ENCODE measurements at places on chromosomes 16 and 17.
A peak's percentile ranks its signal among the peaks of the same experiment; 100 is the strongest.

- H3K27ac ChIP-seq: no peak overlapping the region
- no peak for DNase-seq
Observed at GRCh38 chr16:7161891-7162290, 170.8 kb upstream of the RBFOX1 start.

GRCh38 chr16:49085686-49086085 is 196.0 kb downstream of the CBLN1 start:
- no peaks in the 10 kb centered on the region for H3K4me1 ChIP-seq
- H3K27me3 ChIP-seq: no peaks in the 10 kb centered on the region
- no peak overlapping the region for H3K27ac ChIP-seq
- no peak for DNase-seq

DNA sequence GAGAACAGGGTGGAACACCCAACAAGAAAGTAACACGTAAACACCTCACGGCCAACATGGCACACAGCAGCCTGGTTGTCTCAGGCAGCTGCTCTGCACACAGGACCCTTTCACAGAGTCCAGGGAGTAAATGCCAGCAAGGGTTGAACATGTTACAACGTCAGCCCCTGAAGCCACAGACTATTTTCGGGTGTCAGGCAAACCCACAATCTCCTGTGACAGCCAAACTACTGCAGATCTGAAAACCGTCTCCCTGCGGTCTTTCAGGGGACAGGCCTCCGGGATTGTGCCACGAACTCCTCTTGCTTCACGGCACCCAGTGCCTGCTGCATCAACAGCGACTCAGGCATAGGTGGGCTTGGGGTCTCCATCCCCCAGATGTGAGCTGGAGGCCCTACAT is 127.7 kb downstream of the XYLT1 start:
- H3K36me3 ChIP-seq: no peaks in the 10 kb centered on the region
- peak; percentile 93 for DNase-seq
- H3K27ac ChIP-seq: peak overlapping the region; percentile 88
- no peaks in the 10 kb centered on the region for H3K27me3 ChIP-seq
- H3K4me1 ChIP-seq: peaks cover 34% of the 10 kb centered on the region
- peak overlapping the region; percentile 25 for H3K4me3 ChIP-seq

GRCh38 chr16:54931120-54932014 is 702 bp downstream of the IRX5 start:
- DNase-seq: peak; percentile 39
- no peak overlapping the region for H3K27ac ChIP-seq
- peaks cover 26% of the 10 kb centered on the region for H3K4me1 ChIP-seq
- peak overlapping the region; percentile 32 for H3K4me3 ChIP-seq
- no peaks in the 10 kb centered on the region for H3K36me3 ChIP-seq

- H3K27ac ChIP-seq: no peak overlapping the region
- H3K4me1 ChIP-seq: peaks cover 5% of the 10 kb centered on the region
- no peaks in the 10 kb centered on the region for H3K27me3 ChIP-seq
Observed at GRCh38 chr17:75834928-75835653, 9.1 kb downstream of the UNC13D start.

DNA sequence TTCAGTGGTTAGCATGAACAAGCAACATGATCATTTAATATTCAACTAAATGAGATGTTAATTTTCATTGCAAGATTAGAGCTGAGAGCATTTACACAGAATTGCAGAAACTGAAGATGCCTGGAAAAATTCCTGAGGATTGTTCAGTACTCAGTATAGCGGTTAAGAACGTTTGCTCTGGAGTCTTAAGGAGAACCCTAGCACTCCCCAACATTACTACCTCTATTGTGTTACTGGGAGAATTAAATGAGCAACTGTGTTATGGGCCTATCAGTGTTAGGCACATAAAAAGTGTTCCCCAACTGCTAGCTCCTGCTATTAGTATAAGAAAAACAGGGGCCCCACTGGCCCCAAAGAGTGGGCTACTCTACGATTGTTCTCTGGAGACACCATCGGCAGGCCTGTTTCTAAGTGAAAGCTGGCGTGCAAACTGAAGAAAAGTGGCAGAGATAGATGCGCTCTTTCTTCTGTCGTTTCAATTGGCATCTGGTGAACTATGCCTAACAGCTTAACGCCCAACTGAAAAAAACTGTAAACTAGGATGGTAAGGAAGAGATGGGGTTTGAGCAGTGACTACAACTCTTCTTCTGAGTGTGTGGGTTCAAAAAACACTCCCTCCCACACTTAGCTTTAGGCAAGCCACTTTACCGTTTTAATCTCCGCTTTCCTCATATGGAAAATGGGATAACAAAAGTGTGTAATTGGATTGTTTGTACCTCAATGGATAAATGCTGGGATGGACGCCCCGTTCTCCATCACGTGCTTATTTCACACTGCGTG is 1.3 kb downstream of the CDR2 start:
- peaks cover 41% of the 10 kb centered on the region for H3K4me1 ChIP-seq
- DNase-seq: no peak
- H3K27ac ChIP-seq: no peak overlapping the region
- peaks cover 15% of the 10 kb centered on the region for H3K27me3 ChIP-seq
- peak overlapping the region; percentile 80 for H3K4me3 ChIP-seq
- no peaks in the 10 kb centered on the region for H3K36me3 ChIP-seq

- H3K4me3 ChIP-seq: no peak overlapping the region
- H3K4me1 ChIP-seq: no peaks in the 10 kb centered on the region
- H3K27me3 ChIP-seq: peaks cover 3% of the 10 kb centered on the region
- no peak for DNase-seq
Observed at GRCh38 chr16:82063456-82064082, 28.5 kb downstream of the HSD17B2 start.

- H3K4me3 ChIP-seq: no peak overlapping the region
- no peaks in the 10 kb centered on the region for H3K36me3 ChIP-seq
- no peak overlapping the region for H3K27ac ChIP-seq
- H3K4me1 ChIP-seq: no peaks in the 10 kb centered on the region
- DNase-seq: no peak
- H3K27me3 ChIP-seq: no peaks in the 10 kb centered on the region
Observed at GRCh38 chr17:65538675-65539529, 22.5 kb downstream of the AXIN2 start.

DNA sequence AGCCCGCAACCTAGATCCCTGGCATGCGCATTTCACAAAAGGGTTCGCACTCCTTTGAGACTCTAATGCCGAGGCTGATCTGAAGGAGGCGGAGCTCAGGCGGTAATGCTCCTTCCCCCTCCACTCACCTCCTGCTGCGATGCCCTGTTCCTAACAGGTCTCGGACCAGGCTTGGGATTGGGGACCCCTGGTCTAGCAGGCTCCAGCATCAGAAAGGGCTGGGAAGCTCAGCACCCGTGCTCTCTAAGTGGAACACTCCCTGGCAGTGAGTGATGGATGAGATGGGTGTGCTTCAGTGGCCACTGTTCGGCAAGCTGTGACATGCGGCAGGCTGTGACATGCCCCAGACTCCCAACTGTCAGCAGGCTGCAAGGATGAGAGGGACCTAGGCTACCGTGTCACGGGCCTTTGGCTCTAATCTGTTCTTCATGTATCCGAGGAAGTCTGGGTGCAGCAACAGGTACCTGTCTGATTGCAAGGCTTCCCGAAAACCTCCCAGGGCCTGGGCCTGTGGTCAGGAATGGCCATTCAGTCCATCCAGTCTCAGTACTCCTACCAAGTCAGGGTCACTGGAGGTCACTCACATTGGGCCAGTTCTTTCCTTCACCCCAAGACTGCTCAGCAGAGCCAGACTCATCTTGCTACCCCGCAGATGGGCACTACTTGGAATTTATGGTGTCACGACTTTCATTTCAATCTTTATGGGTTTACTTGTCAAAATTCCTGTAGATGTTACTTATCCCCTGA is 1.3 kb upstream of the ST6GALNAC2 start:
- H3K27me3 ChIP-seq: peaks cover 27% of the 10 kb centered on the region
- no peaks in the 10 kb centered on the region for H3K36me3 ChIP-seq
- H3K4me3 ChIP-seq: no peak overlapping the region

DNA sequence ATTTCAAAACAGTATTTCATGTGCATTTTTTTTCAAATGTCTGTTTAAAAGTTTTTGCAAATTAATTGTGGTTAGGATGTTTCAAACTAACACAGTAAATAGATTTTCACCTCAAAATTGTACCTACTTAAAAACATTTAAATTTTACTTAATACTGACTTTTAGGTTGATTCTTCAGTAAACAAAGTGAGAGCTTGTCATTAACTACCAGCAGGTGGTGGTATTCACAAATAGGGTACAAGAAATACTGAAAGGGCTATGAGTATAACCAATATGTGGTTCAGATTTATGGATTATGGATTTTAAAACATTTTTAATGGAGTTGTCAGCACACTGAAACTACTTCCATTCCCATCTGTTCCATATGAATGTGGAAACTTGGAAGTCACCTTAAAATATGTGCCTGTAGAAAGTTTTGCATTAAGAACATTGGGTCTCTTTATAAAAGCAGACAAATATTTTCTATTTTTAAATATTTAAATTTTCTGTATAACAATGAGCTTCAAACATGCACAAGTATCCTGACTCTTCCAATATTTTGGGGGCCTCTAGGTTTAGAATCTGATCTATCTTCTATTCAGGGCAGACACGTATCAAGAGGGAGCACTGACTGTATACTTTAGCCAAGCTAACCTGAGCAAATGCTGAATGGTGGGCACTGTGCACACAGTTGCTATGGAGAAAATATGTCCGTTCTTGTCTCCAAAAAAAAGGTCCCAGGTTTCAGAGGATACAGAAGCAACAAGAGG is 155.6 kb downstream of the SNX11 start:
- H3K27ac ChIP-seq: no peak overlapping the region
- no peaks in the 10 kb centered on the region for H3K27me3 ChIP-seq
- H3K4me3 ChIP-seq: no peak overlapping the region
- H3K36me3 ChIP-seq: no peaks in the 10 kb centered on the region
- peaks cover 22% of the 10 kb centered on the region for H3K4me1 ChIP-seq

GRCh38 chr17:382644-383533 is 30.3 kb upstream of the RPH3AL start:
- H3K4me1 ChIP-seq: peaks cover 16% of the 10 kb centered on the region
- H3K36me3 ChIP-seq: no peaks in the 10 kb centered on the region
- H3K27ac ChIP-seq: no peak overlapping the region

- DNase-seq: no peak
- H3K27me3 ChIP-seq: no peaks in the 10 kb centered on the region
- H3K36me3 ChIP-seq: no peaks in the 10 kb centered on the region
- no peak overlapping the region for H3K27ac ChIP-seq
- no peak overlapping the region for H3K4me3 ChIP-seq
Observed at GRCh38 chr17:10058921-10059683, 139.3 kb downstream of the GAS7 start.

DNA sequence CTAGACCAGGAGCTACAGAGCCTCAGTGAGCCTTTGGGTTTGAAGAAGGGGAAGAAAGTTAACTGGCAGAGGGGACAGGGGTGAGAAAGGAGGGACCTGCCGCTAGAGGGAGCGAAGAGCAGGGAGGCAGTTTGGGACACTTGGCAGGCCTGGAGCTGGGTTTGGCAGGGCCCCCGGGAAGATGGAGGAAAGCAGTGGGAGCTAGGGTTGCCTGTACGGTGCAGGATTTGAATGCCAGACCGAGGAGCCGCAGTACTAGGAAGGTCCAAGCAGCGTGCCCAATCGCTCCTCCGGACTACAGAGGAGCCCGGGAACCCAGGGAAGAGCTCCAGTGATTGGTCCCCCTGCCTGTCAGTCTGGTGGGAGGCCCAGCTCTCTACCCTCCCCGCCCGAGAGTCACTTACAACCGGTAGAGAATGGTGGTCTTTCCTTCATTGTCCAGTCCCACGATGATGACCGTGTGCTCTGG is 1.3 kb downstream of the ARL5C start:
- no peaks in the 10 kb centered on the region for H3K36me3 ChIP-seq
- peaks cover 18% of the 10 kb centered on the region for H3K4me1 ChIP-seq
- DNase-seq: peak; percentile 93
- H3K4me3 ChIP-seq: peak overlapping the region; percentile 79

- no peak overlapping the region for H3K4me3 ChIP-seq
- no peak overlapping the region for H3K27ac ChIP-seq
- H3K4me1 ChIP-seq: no peaks in the 10 kb centered on the region
Observed at GRCh38 chr17:42725143-42725542, 19.7 kb downstream of the EZH1 start.

DNA sequence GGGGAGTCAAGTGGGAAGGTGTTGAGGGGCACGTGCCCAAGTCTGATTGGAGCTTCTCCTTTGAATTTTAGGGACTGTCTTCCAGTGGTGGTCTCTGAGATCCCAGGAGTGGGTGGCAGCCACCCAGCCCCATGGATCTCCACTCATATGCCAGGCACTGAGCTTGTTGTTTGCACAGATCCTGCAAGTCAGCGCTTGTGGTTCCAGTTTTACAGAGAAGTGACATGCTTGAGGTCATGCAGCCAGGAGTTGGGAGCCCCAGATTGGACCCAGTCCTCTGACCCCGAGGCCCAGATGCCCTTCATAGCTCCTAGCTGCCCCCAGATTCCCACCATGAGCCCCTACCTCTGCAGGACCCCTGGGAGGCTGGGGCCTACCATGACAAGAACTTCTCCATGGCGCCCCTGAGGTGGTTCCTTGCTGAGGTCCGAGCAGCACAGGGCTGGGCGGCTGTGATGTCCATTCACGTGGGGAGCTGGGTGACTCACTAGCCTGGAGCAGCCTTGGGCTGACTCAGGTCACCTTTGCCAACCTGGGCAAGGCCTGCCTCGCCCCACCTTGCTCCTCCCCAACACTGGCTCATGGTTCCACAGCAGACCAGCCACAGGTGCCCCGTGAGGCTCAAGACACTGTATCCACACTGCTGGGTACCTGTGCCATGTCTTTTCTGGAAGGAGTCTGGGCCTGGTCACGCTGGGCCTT is 47.4 kb downstream of the RAI1 start:
- peaks cover 57% of the 10 kb centered on the region for H3K4me1 ChIP-seq
- no peak overlapping the region for H3K27ac ChIP-seq
- DNase-seq: no peak
- H3K27me3 ChIP-seq: no peaks in the 10 kb centered on the region

DNA sequence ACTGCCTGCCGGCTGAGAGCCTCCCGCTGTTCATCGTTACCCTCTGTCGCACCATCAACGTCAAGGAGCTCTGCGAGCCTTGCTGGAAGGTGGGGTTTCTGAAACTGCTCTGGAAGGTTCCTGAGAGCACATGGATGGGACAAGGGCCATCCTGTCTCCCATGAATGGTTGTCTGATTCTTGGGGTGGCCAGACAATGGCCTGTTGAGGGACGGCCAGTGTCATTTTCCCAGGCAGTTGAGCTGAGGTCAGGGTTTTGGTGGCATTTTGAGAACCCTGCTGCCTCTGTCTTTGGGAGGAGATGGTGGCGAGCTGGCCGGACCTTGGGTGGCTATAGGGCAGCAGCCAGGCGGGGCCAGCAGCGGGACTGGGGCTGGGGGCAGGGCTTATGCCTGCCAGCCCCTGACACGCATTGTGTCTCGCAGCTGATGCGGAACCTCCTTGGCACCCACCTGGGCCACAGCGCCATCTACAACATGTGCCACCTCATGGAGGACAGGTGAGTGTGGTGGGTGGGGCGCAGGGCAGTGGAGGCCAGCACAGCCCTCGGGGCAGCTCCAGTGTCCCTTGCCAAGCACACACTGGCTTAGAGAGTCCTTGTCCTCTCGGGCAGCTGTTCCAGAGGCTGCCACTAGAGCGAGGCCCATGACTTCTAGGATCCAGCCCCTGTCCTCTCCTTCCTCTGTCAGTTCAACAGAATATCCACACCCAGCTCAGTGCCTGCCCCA is 9.1 kb downstream of the TSC2 start:
- no peaks in the 10 kb centered on the region for H3K4me1 ChIP-seq
- H3K27ac ChIP-seq: no peak overlapping the region
- DNase-seq: no peak
- H3K36me3 ChIP-seq: peaks cover 29% of the 10 kb centered on the region
- H3K27me3 ChIP-seq: no peaks in the 10 kb centered on the region

- no peak for DNase-seq
- H3K27ac ChIP-seq: peak overlapping the region; percentile 71
- H3K36me3 ChIP-seq: peaks cover 5% of the 10 kb centered on the region
- H3K27me3 ChIP-seq: no peaks in the 10 kb centered on the region
Observed at GRCh38 chr16:88798772-88799455, 4.7 kb upstream of the CDT1 start.
